ENCODE measurements at places on chromosomes 16 and 17. TPM values are rescaled to one million over a fixed set of nuclear protein-coding genes. Genes with fewer than 3 reads are reported as not detected.

KRT15 gene
- 1.6 TPM for total RNA-seq

PROCA1 gene
- not detected for total RNA-seq

SHPK gene
- 2.1 TPM for total RNA-seq

C17orf107 gene
- not detected for total RNA-seq

OR3A2 gene
- not detected for total RNA-seq

LGALS9B gene
- total RNA-seq, result not detected

TEDC2 gene
- 7.0 TPM for total RNA-seq

- H3K4me1 ChIP-seq, result no peaks in the 10 kb centered on the region
- H3K4me3 ChIP-seq, result no peak overlapping the region
- H3K27ac ChIP-seq, result no peak overlapping the region
- DNase-seq, result no peak
Measured at GRCh38 chr16:84800158-84800978, 19.4 kb upstream of the CRISPLD2 start.

DNA sequence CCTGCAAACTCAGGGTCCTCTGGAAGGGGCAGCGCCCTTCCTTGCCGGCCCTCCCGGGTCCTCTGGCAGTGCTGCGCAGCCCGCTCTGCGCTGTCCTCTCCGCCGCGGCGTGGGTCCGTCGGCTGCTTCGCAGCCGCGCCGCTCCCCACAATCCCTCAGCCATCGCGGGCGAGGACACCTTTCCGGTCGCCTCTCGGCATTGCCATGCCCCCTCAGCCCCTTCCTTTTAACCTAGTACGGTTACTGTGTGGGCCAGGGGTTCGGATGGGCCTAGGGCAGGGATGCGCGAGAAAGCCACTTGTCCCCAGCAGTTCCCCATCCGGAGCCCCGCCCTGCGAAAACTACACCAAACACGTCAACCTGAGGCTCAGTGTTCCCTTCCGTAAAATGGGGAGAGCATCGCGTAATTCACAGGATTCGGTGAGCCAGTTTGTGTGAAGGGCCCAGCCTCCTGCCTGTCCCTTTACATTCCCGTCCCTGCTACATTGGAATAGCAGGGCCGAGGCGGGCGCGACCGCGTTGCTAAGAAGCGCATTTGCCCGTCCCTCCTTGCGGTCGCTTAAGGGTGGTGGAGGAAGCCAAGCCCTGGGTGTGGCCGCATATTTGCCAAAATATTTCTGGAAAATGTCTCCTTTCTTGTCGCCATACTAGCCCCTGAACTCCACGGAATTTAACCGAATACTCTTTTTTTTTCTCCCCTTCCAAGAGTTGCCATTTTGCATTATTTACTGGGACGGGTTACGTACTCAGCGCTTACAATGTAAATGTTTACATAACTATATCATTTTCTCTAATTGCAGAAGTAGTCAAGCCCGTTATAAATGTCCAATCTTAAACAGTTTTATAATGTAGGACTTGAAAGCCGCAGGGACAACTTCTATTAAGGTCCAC, 13.2 kb downstream of the COPZ2 start:
- H3K27me3 ChIP-seq, result peaks cover 9% of the 10 kb centered on the region
- H3K4me3 ChIP-seq, result peak overlapping the region; percentile 24
- H3K4me1 ChIP-seq, result peaks cover 31% of the 10 kb centered on the region
- peak; percentile 30 for DNase-seq
- peak overlapping the region; percentile 55 for H3K27ac ChIP-seq
- no peaks in the 10 kb centered on the region for H3K36me3 ChIP-seq

DNA sequence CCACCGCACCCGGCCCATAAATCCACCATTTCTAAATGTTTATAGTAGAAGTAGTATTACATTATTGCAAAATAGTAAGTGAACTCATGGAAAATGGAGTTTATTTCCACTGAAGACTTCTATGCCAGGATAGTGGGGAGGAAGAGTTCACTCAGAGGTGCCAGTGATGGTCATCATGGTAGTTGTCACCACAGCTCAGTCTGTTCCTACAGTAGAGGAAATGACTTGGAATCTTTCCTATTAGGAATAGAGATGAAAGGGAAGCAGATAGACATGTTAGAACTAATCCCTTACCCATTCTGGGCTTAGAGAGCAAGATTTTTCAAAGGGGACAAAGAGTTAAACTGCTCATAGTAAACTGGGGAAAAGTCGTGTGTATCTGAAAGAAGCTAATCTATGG, 20.1 kb downstream of the MRPL45 start:
- H3K36me3 ChIP-seq, result no peaks in the 10 kb centered on the region
- H3K27ac ChIP-seq, result no peak overlapping the region
- H3K4me1 ChIP-seq, result no peaks in the 10 kb centered on the region
- DNase-seq, result no peak

DNA sequence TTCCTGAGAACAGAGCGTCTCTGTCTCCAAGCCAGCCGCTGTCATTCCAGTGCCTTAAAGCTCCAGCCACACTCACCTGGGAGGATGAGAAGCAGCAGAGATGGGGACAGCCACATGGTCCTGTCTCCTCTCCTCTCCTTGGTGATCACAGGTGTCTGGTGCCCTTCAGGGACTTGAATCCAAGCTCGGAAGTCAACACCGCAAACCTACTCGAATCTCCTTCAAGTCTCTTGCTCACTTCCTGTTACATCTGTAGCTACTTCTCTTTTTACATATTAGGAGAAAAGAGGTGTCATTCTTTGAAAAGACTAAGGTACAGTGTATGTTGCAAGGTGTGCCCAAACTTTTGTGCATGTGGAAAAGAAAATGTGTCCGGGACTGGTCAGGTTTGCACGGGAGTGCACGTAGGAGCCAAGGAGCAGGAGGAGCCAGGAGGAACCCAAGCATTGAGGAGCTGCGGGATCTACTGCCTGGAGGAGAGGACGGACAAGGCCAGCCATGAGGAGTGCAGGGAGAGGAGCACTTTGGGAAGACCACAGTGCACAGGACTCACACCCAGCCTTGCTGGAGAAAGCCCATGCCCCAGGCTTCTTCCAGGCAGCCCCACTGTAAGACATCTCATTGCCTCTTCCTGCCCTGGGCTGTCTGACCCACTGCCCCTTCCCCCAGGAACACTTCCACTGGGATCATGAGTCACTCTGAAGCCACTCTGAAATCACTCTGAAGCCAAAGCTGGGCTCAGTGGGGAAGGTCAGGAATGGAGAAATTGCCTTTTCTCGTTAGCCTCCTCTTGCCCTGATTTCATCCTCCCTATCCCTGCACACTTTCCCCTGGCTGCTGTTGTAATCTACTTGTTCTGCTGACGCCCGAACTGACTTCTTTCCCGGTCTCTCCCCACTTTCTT, at the start of gene CD300LD:
TSS of gene CD300LD (minus strand) at position 197 of the 904 bp plus-strand sequence. CDS start at position 116, 81 bp downstream.
- H3K4me3 ChIP-seq, result no peak within 1 kb of the TSS
- no peaks in the 10 kb centered on the region for H3K36me3 ChIP-seq
- H3K27ac ChIP-seq, result no peak within 1 kb of the TSS
- peaks cover 3% of the 10 kb centered on the region for H3K27me3 ChIP-seq
- no peaks in the 10 kb centered on the region for H3K4me1 ChIP-seq
- no peak for DNase-seq

- no peaks in the 10 kb centered on the region for H3K36me3 ChIP-seq
- no peaks in the 10 kb centered on the region for H3K27me3 ChIP-seq
- H3K27ac ChIP-seq, result no peak overlapping the region
- H3K4me1 ChIP-seq, result no peaks in the 10 kb centered on the region
- no peak for DNase-seq
Measured at GRCh38 chr16:66306366-66307150, 59.9 kb upstream of the CDH5 start.

DNA sequence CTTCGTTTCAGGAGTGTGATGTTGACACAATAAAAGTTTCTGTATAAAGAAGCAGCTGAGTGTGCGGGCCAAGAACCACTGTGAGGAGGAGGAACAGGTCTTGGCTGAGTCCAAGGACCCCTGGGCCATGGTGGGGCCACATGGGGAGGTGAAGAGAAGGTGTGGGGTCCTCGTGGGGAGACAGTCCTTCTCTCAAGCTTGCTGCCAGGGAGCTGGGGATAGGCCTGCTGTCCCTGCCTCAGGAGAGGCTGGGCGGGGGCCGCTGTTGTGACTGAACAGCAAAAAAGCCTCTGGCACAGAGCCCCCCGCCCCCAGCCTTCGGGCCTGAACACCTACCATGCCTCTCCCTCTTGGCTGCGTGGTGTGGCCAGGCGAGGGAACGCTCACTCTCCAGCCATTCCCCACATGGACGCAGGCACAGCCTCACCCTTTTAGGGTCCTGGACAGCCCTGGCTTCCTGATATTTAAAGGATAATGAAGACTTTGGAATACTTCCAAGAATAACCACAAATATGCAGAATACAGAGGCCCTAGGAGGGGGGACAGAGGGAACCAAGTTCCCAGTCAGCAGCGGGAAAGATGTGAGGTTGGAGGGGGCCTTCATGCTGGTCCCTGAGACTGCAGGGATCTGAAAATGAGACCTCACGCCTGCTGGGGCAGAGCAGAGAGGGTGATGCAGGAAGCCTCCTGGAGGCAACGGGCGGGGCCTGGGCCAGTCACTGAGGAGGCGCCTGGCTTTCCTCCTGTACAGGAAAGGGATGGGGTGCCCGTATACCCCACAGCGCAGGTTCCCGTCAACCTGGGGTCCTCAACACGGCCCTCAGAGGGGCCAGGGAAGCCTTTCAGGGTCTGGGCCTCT, 100.0 kb upstream of the CREBBP start:
- DNase-seq, result peak; percentile 46
- no peaks in the 10 kb centered on the region for H3K4me1 ChIP-seq
- H3K4me3 ChIP-seq, result no peak overlapping the region
- H3K27ac ChIP-seq, result peak overlapping the region; percentile 64

- no peak overlapping the region for H3K27ac ChIP-seq
- no peaks in the 10 kb centered on the region for H3K27me3 ChIP-seq
- DNase-seq, result no peak
- no peaks in the 10 kb centered on the region for H3K4me1 ChIP-seq
- H3K4me3 ChIP-seq, result no peak overlapping the region
- H3K36me3 ChIP-seq, result no peaks in the 10 kb centered on the region
Measured at GRCh38 chr16:9847146-9847545, 335.1 kb downstream of the GRIN2A start.

DNA sequence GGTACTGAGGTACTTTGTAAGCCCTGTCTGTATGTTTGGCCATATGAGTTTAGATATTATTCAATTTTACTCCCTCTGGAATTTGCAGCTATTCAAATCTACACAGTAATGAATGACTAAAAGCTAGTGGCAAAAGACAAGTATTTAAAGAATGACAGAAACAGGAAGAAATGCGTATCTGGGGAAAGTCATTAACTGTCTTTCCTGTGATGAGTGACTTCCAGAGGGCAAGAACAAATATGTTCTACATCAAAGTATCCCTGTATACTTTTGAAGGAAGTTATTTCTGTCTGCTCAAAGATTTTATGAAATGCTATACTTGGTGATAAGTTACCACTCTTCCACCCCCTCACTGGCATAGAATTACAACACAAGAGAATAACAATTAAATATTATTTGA, 489.3 kb upstream of the SOX9 start:
- no peaks in the 10 kb centered on the region for H3K36me3 ChIP-seq
- H3K27ac ChIP-seq, result no peak overlapping the region
- no peaks in the 10 kb centered on the region for H3K27me3 ChIP-seq
- DNase-seq, result no peak
- H3K4me1 ChIP-seq, result no peaks in the 10 kb centered on the region

GRCh38 chr17:40936437-40936971, 942 bp downstream of the KRT23 start:
- no peak for DNase-seq
- no peaks in the 10 kb centered on the region for H3K4me1 ChIP-seq
- H3K27me3 ChIP-seq, result no peaks in the 10 kb centered on the region
- H3K36me3 ChIP-seq, result no peaks in the 10 kb centered on the region
- no peak overlapping the region for H3K27ac ChIP-seq

DNA sequence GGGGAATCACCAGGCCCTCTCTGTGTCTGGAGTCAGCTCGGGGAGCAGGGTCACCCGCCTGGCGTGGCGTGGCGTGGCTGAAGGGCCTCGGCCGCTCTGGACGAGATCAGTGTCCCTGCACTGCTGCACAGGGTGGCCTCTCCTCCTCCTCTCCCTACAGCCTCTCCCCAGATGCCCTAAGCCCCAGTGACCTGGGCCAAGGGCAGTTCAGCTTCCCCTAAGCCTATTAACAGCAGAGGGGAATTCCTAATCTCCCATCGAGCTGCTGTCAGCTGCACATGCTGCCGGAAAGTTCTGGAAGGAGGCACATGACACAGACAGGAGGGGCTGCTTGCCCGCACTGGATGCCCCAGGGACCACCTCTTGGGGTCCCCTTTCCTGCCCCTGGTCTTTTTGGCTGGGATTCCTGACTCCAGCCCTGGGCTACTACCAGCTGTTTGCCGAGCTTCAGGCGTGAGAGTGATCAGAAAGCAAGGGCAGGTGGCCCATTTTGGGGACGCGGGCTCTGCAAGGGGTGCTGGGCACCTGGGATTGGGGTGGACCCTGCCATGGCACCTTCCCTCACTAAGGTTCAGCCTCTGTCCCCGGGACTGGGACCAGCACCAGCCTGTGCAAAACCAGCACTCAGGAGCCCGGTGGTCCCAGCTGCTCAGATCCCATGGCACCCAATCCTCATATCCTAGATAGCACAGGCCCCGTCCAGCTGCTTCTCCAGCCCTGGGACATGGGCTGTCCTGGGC, 794 bp downstream of the PDE6G start:
- no peaks in the 10 kb centered on the region for H3K4me1 ChIP-seq
- peaks cover 6% of the 10 kb centered on the region for H3K27me3 ChIP-seq
- no peak for DNase-seq
- no peaks in the 10 kb centered on the region for H3K36me3 ChIP-seq

- no peaks in the 10 kb centered on the region for H3K27me3 ChIP-seq
- H3K36me3 ChIP-seq, result no peaks in the 10 kb centered on the region
- peaks cover 12% of the 10 kb centered on the region for H3K4me1 ChIP-seq
- DNase-seq, result peak; percentile 93
Measured at GRCh38 chr17:7841396-7841914, 7.4 kb downstream of the KDM6B start.

- no peak for DNase-seq
- no peaks in the 10 kb centered on the region for H3K36me3 ChIP-seq
- H3K27me3 ChIP-seq, result no peaks in the 10 kb centered on the region
- H3K4me1 ChIP-seq, result no peaks in the 10 kb centered on the region
- H3K4me3 ChIP-seq, result no peak overlapping the region
Measured at GRCh38 chr17:34012709-34013375, 242.2 kb upstream of the CCL2 start.

- no peak overlapping the region for H3K27ac ChIP-seq
- no peak overlapping the region for H3K4me3 ChIP-seq
- DNase-seq, result no peak
- no peaks in the 10 kb centered on the region for H3K27me3 ChIP-seq
Measured at GRCh38 chr16:83115491-83116232, 488.9 kb downstream of the CDH13 start.

GRCh38 chr16:7363422-7364417, 31.1 kb downstream of the RBFOX1 start:
- no peaks in the 10 kb centered on the region for H3K36me3 ChIP-seq
- H3K4me3 ChIP-seq, result no peak overlapping the region
- H3K4me1 ChIP-seq, result no peaks in the 10 kb centered on the region
- no peaks in the 10 kb centered on the region for H3K27me3 ChIP-seq
- DNase-seq, result no peak

DNA sequence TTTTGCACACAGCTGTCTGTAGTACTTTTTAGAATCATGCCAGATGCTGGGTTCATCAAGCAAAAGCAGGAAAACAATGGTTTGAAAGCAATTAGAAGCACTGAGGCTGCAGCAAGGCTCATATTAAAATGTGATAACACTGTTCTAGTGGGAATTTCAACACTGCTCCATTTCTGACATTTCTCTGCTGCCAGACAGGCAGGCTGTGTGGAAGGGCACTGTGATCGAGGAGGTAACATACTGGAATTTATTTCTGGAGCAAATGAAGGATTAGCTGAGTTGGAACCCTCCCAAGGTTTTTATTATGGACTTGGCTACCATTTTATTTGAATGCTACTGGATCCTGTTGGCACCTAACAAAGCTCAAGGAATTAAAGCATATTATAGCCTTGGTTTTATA, 66.9 kb downstream of the SKAP1 start:
- no peaks in the 10 kb centered on the region for H3K36me3 ChIP-seq
- no peak overlapping the region for H3K27ac ChIP-seq
- no peak for DNase-seq
- H3K27me3 ChIP-seq, result no peaks in the 10 kb centered on the region
- no peaks in the 10 kb centered on the region for H3K4me1 ChIP-seq

All from uterus (tissue), 4 donors.